ENCODE measurements at places on chromosomes 2 and 18.

GRCh38 chr2:222424276-222424728 is at the start of gene SGPP2:
Gene SGPP2 (plus strand): TSS chr2:222424543. CDS start chr2:222424603, 60 bp downstream.
- no peak for DNase-seq

GRCh38 chr2:198137733-198138132 is 333.3 kb downstream of the PLCL1 start:
- no peak for DNase-seq

- DNase-seq: no peak
Observed at GRCh38 chr2:144713410-144713809, 193.5 kb upstream of the ZEB2 start.

GRCh38 chr2:122754561-122754960 is 999.1 kb downstream of the TSN start:
- no peak for DNase-seq

DNA sequence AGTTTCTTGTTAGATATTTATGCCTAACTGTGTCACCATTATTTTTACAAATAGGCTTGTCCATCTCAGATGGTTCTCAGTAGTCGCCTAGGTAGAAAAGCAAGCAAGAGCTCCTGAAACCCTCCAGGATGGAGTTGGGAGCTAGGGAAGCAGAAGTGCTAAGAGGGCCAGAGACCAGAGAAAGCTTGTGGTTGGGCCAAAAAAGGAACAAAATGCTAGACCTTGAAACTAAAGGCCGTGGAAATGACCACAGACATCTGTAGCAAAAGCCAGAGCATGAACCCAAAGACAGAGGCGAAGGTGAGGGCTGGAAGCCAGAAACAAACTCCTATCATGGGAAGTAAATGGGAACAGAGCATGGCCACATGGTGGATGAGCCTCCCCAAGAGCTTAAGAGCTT is 29.9 kb upstream of the RMDN2 start:
- DNase-seq: no peak

DNA sequence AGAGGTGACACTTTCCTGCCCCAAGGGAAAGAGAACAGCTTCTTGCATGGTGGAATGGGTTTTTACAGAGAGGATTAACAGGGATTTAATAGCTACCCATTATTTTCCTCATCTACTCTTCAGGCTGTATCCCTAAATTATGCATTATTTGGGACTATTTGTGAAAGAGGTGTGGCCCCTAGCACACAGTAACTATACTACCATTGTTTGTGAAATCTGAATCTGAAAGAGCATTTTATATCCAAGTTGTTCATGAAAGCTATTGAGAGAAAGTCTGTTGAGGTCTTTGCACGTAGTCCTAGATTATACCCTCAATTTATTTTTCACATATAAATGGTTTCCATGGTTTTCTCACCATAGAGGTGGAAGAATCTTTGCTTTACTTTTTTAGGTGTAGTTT is 78.1 kb downstream of the SPTBN1 start:
- no peak for DNase-seq

All from non-pigmented ciliary epithelial cell (primary cell).